GF-D8 (cell line): ENCODE measurements at places on chromosomes 2 and 18.

DNA sequence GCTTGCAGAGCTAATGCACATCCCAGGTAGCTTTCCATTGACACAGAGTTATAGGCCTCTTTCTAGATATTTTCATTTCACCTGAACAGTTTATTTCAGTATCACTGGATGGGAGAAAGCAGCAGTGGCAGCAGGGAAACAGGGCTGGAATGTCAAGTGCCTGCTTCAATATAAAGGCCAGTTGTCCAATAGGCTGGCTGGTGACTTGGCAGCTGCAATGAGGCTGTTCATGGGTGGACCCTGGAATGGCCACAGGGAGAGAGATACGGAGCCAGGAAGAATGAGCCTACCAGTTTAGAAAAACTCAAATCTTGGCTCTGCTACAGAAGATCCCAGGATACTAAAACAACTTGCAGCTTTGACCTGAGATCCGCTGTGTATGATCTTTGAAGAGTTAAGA is 185.0 kb downstream of the BCL11A start:
- no peak for DNase-seq

- DNase-seq, result no peak
Observed at GRCh38 chr2:187405921-187406320, 42.1 kb downstream of the CALCRL start.

DNA sequence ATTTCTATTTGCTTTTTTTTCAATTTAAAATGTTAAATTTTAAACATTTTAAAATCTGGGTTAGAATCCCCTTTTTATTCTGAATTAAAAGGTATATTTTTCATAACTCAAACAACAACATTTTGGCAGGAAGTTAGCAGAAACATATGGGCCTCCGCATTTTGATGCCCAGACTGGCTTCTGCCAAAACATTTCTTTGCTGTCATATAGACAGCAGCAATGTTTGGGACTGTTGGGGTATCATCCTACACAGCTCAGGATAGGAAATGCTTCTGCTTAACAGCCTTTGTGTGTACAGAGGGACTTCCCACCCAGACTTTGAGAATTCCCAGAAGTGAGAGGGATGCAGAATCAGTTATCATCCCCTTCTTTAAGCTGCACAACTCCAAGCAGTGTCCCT is 155.4 kb upstream of the PARD3B start:
- no peak for DNase-seq

GRCh38 chr2:238431-238830 is 25.4 kb downstream of the SH3YL1 start:
- DNase-seq, result no peak

- DNase-seq, result no peak
Observed at GRCh38 chr2:98072442-98072841, 14.5 kb upstream of the VWA3B start.

- no peak for DNase-seq
Observed at GRCh38 chr2:191010887-191011885, 2.8 kb downstream of the STAT1 start.

GRCh38 chr2:189899101-189899500 is 114.9 kb downstream of the PMS1 start:
- DNase-seq, result no peak

DNA sequence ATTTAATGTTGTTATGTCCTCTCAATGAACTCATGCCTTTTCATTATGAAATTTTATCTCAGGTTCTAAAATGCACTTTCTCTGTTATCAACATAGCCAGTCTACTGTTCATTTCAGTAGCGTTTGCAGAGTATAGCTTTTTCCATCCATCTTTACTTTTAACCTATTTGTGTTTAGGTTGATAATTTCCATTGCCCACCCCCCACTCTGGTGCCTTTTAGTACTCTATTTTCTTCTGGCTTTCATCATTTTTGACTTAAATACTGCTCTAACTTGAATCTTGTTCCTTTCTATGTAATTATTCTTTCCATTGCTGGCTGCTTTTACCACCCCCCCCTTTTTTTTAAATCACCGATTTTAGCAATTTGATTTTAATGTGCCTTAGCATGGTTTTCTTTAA is 585.0 kb upstream of the LRATD1 start:
- no peak for DNase-seq

GRCh38 chr18:49681387-49681786 is 119.5 kb downstream of the LIPG start:
- DNase-seq, result no peak

DNA sequence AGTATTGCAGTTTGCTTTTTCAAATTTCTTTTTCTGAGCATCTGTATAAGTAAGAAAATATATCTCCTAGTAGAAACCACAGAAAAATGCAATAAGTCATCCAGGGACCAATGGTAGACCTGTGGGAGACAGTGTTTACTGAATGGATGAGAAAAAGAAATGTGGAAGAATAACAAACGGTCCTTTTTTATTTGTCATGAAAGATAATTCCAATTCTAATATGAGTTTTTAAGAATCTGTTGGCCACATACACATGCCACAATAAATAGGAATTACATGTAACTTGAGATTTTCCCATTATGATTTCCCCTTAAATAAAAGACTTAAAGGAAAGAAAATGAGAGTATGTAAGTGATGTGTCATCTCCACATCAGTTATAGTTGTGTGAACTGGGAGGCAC is 107.7 kb upstream of the RAB27B start:
- DNase-seq, result no peak

DNA sequence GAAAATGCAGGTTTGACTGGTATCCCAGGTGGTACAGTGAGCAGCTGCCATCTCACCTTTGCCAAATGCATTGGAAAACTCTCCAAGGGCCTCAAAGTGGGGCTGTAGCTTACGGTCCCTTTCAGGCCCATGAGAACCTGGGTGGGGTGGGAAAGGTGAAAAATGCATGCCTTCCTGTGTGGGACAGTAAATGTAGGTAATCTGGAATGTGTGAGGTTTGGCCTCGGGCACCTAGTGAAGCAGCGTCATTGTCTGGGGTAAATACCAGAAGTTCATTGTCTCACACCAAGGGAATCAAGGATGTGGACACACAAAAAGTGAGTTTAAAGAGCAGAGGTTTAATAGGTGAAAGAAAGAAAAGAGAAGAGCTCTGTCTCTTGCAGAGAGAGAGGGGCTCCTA is 36.6 kb downstream of the TIMM21 start:
- no peak for DNase-seq

- DNase-seq, result no peak
Observed at GRCh38 chr2:179682756-179683155, 178.7 kb downstream of the ZNF385B start.

- DNase-seq, result no peak
Observed at GRCh38 chr2:35973132-35973736, 382.3 kb upstream of the CRIM1 start.

DNA sequence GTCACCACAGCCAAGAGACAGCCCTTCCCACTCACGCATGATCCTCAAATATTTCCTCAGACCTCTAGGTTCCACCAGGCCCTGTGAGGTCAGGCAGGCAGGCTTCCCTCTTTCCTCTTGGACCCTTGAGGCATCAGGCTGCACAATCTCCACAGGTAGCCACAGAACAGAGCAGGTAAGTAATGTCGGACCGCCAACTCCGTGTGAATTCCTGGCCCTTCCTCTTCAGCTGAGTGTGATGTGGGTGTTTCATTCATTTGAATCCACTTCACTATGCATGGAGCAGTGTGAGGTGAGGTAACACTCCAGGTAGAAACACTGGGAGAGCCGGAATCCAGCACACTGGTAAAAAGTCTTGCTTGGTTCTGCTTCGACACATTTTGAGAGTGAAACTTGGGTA is 44.0 kb downstream of the MRPL35 start:
- DNase-seq, result no peak

DNA sequence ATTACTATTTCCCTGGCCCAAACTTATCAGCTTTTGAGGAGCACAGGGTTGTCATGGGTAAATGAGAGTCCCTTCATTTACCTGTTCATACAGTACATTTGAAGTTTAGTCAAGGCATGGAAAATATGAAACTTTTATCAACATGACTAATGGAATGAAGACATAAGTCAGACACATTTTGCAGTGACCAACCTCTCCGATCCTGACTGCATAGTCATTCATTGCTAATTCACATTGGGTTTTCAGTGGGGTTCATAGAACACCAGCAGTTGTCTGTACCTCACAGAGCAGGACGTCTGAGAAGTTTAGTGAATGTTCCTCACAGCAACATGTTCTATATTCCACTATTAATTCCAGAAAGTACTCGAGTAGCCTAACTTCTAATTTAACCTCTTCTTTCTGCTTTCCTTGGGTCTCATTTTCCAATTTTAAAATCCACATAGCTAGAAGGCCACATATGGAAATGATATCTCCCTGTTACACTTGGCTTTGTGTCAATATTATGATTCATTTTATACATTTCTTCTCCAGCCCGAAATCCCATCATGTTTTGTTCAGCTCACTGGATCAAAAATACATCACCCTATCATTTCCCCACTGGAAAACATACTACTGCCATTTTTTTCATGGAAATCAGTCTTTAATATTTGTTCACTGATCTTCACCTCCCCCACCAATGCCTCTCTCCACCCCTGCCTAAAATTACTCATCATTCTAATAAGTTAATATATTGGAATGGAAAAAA is 65.9 kb downstream of the CDH20 start:
- DNase-seq, result no peak
